ENCODE measurements at places on chromosomes 11 and 22.

- DNase-seq = no peak
These were observed 450.4 kb downstream of the OPCML start for GRCh38 chr11:133081730-133082452.

DNA sequence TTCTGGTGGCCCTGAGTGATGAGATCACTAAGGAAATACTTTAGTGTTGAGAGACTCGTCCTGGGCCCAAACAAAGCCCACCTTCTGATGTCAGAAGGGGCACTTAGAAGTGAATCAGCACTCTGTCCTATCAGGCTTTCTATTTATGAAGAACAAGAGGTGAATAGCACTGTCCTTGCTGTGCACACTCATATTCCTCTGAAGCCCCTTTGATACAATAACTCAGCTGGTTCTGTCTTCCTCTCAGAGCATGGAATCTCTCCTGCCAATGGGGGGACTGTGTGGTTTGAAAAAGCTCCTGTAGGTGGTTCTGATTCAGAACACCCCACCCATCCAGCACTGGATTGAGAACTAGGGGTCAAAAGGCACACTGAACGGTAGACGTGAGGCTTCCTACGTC lies 348.1 kb downstream of the ETS1 start:
- no peak for DNase-seq

- no peak for DNase-seq
These were observed 3.0 kb downstream of the LIMK2 start for GRCh38 chr22:31215018-31215535.

DNA sequence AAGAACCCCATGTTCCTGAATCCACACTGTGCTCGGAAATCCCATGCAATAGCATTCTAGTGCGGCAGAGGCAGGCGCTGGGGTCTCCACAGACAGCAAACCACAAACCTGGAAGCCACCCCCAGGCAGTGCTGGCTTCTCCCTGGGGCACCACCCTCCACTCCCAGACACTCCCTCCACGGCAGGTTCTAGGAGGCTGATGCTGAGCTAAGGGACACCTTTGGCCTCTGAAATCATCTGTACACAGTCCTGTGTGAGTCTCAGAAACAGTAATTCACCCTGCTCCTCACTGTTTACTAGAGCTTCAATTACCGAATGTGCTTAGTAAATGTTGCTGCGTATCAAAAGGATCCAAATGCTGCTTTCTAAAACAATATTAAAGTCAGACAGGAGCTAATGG lies 129.3 kb downstream of the EFCAB6 start:
- DNase-seq = no peak

- DNase-seq = no peak
These were observed 73.9 kb downstream of the LRRC32 start for GRCh38 chr11:76596652-76597051.

GRCh38 chr22:47391169-47392053 lies 629.0 kb downstream of the TBC1D22A start:
- no peak for DNase-seq

DNA sequence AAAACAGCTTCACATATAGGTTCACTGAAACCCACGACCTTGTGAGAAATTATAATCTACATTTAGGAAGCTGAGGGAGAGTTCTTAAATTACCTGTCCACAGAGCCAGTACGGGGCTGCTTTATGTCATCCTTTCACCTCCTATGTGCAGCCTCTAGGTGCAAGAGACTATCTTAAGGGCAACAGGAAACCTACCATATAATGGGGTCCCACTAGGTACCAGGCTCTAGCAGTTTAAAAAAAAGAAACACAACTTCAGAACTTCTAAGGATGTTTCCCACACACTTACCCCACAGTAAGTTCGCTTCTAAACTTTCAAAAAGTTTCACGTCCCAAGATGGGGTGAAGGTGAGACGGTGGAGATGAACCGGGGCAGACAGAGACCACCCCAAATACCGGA lies 573 bp downstream of the STK33 start:
- DNase-seq = no peak

GRCh38 chr11:288478-289397 lies at the start of gene PGGHG:
Gene PGGHG, plus strand, starts transcription at chr11:289126. Its CDS starts 691 bp downstream, at chr11:289817.
- DNase-seq = no peak

GRCh38 chr11:10208131-10208575 lies 85.9 kb downstream of the SBF2 start:
- peak; percentile 23 for DNase-seq

DNA sequence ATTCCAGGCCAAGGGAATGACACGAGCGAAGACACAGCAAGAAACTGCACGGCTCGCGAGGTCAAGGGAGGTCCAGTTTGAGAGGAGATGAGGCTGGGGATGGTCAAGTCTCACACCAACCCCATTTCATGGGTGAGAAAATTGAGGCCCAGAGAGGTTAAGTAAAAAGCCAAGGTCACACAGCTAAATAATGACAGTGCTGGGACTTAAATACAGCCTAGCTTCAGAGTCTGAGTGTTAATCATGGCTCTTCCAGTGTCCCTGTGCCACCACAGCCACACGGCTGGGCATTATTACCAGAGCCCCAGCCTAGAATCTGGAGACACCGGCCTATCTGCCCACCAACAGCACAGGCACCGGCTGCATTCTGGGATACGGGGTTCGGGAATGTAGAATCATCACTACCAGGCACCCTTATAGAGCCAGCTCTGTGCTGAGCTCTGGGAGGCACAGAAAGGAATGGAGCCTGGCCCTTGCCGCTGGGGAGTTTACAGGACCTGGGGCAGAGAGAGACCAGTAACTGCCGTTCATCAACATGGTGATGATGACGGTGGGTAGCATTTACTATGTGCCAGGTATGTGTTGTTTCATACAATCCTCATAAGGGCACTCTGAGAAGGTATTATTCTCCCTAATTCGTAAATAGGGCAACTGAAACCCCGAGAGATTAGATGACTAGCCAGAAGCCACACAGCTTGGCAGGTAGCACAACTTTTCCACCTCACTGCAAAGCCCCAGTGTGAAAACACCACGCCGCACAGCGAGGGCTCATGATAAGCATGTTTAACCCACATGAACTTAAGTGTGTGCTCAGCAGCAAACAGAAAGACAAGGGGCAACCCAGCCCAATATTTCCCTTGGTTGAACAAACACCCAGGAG lies 51.8 kb downstream of the CD6 start:
- no peak for DNase-seq

- no peak for DNase-seq
These were observed 1.2 kb downstream of the UBE2L6 start for GRCh38 chr11:57566005-57566904.

DNA sequence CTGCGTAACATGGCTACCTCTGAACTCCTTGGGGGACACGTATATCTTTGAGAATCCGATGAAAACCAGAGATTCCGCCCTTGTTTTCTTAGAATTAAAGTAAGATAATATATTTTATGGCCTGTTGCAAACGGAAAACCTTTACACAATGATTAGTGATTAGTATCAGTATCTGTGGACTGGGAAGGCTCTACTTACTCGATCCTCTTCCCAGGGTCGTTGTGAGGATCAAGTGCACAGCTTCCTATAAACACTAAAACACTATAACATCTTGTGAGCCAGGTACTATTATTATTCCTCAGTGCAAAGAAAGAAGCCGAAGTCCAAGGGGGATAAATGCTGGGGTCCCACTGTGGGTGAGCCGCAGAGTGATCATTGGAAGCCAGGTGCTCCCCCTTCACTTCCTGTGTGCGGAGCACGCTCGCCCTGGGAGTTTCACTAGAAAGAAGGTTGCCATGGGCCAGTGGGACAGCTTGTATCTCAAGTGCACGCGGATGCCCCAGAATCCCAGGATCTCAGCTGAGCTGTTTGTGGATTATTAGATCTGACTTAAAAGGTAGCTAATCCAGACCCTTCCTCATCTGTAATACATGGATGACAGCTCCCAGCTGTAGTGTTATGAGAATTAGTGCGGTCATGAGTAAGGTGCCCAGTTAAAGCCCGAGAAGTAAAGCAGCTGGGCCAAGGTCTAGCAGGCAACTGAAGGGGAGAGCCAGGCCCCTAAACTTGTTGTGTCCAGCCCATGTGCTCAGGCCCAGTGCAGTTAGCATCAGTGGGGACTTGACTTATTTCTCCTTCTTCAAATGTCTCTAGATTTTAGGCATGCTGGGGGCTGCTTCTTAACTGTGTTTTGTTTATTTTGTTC lies 839 bp downstream of the CBY1 start:
- DNase-seq = no peak
